Astrocyte of the hippocampus (primary cell): ENCODE measurements at places on chromosomes 4 and X.

GRCh38 chr4:148030193-148030873 is 298.4 kb downstream of the ARHGAP10 start:
- DNase-seq, result no peak

- DNase-seq, result no peak
These were observed 23.4 kb upstream of the ACSL1 start for GRCh38 chr4:184849185-184849584.

DNA sequence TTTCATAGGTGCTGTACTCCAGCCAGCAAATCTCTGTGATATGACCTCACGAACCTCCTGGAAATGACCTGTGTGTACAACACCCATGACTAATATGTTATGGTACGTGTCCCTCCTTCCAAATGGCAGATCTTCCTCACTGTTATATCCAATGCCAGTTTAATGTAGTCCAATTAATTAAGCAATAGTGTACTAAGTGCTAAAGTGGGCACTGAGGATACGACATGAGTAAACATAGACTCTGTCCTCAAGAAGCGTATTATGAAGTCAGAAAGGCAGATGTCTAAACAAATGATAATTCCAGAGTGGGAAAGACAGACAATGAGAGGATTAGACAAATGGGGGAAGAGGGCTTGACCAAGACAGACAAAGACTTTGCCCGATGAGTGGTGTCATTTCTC is 33.9 kb downstream of the GPRIN3 start:
- no peak for DNase-seq

GRCh38 chr4:29770627-29771026 is 949.5 kb upstream of the PCDH7 start:
- peak; percentile 0 for DNase-seq

DNA sequence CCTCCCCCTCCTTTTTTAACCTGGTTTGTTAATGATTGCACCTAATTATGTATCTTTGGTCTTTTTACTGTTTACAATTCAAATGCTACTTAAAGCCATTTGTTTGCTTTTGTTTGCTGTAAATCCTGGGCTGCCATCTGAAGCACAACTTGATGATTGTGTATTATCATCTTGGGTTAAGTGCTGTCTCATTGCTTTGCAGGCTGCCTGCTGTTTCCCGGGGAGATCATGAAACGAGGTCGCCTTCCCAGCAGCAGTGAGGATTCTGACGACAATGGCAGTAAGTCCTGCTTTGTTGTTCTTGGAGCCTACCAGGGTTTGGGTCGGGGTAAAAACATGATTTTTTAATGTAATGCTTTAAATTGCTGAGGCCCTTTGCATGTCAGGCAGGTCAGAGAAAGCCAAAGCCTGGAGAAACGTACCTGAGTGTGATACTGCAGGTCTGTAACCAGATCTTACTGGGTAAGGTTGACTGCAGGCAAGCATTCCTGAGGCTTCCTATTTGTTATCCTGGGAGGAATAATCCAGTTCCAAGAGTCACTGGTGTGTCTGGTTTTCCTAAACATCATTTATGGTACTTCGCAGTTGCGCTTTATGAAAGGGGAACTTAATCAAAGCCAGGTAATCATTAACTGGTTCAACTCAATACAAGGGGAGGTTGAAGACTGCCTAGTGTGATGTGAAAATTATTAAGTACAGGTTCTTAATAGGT is 22.2 kb downstream of the JADE1 start:
- peak; percentile 55 for DNase-seq

DNA sequence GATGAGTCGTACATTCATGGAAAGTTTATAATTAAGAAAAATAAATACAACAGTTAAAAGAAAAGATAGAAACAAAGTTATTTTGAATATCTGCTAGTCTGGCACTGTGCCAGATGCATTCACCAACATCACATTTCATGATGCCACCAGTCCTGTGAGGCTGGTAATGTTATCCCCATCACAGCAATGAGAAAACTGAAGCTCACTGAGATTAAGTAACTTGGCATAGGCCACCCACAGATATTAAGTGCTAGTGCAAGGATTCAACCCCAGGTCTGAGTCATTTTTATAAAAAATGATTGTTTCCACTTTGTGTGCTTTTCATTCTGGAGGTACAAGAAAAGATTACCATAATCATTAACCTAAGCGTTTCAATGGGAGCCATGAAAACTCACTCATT is 65.0 kb upstream of the IL15 start:
- peak; percentile 9 for DNase-seq

DNA sequence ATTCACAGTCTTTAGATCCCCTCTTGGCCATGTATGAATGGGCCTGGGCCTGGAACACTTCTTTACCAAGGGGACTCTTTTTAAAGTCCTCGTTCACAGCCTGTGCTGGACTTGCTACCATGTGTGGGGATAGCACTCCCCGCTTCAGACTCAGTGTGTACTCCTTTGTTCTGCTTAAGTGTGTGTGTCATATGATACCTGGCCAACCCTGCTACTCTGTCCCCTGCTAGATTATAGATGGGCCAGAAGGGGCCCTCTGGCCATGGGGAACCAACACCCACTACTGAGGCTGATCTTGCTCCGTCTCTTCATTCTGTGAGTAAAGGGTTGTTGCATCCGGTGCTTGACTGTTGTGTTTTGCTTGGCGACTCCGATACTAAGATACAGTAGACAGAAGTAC is 8.0 kb downstream of the CCDC110 start:
- DNase-seq, result no peak

DNA sequence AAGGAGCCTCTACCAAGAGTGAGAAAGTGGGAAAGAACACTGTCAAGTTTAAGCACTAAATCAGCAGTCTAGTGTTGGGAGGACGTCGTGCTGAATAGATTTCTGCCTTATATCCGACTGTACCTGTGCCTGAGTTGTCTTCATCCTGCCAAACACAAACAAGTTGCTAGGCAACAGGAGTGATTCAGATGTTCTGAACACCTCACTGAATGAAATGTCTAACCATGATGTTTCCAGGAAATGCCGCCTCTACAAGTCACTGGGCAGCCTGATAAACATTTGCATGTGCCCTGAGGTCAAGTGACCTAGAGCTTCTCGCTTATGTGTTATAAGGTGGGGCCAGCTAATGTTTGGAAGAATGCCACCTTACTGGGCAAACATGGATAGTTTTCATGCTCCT is 37.9 kb downstream of the SGMS2 start:
- peak; percentile 79 for DNase-seq

DNA sequence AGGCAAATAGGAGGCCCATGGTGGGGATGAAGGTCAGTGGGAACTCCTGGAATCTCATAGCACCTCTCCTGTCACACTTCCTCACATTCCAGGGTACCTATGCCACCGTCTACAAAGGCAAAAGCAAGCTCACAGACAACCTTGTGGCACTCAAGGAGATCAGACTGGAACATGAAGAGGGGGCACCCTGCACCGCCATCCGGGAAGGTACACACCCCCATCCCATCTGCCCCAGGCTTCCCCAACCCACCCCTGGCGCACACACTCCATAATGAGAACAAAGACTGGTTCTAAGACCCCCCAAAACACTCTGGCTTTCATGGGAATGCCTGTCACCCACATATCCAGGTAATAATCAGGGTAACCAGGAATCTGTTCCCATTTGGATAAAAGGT is 6.4 kb downstream of the CDK16 start:
- DNase-seq, result no peak

DNA sequence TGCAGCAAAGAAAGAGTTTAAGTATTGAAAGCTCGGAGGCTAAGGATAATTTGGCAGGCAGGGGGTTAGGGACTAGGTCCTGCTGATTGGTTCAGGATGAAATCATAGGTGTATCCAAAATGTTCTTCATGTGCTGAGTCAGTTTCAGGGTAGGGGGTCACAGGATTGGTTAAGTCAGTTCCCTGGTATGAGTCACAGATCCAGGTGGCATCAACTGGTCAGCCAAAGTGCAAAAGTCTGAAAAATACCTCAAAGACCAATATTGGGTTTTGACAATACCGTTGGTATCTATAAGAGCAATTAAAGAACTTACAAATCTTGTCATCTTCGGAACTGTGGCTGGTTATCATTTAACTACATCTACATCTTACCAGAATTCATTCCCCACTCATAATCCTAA is 25.6 kb upstream of the PRDM8 start:
- no peak for DNase-seq

DNA sequence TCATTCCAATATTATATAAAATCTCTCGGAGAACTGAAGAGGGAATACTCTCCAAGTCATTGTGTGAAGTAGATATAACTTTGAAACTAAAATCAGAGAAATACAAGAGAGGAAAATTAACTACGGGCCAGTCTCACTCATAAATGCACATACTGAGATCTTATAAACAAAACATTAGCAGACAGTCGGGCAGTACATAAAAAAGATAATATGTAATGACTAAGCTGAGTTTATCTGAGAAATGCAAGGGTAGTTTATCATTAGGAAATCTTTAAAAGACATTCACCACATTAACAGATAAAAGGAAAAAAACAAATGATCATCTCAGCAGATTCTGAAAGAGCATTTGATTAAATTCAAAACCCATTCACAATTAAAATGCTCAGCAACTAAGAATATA is 116.7 kb downstream of the NYX start:
- DNase-seq, result no peak

GRCh38 chr4:87037671-87038334 is 103.0 kb downstream of the AFF1 start:
- DNase-seq, result no peak

GRCh38 chr4:20432088-20432487 is 180.4 kb downstream of the SLIT2 start:
- peak; percentile 44 for DNase-seq

- no peak for DNase-seq
These were observed at the start of gene IL3RA for GRCh38 chrX:1336331-1336943. Gene IL3RA, plus strand, starts transcription at chrX:1336785. Its CDS starts 4,981 bp downstream, at chrX:1341766.

DNA sequence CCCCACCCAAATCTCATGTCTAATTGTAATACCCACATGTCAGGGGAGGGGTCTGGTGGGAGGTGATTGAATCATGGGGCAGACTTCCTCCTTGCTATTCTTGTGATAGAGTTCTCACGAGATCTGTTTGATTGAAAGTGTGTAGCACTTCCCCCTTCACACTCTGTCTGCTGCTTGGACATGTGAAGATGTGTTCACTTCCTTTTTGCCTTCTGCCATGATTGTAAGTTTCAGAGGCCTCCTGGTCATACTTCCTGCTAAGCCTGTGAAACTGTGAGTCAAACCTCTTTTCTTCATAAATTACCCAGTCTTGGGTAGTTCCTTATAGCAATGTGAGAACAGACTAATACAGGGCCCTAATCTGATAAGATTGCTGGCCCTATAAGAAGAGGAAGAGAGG is 1514.8 kb downstream of the RPA4 start:
- DNase-seq, result no peak

- DNase-seq, result peak; percentile 76
These were observed at the start of gene BEX2 for GRCh38 chrX:103310555-103311398. Gene BEX2, minus strand, starts transcription at chrX:103310990. Its CDS starts 1,014 bp downstream, at chrX:103309976.

DNA sequence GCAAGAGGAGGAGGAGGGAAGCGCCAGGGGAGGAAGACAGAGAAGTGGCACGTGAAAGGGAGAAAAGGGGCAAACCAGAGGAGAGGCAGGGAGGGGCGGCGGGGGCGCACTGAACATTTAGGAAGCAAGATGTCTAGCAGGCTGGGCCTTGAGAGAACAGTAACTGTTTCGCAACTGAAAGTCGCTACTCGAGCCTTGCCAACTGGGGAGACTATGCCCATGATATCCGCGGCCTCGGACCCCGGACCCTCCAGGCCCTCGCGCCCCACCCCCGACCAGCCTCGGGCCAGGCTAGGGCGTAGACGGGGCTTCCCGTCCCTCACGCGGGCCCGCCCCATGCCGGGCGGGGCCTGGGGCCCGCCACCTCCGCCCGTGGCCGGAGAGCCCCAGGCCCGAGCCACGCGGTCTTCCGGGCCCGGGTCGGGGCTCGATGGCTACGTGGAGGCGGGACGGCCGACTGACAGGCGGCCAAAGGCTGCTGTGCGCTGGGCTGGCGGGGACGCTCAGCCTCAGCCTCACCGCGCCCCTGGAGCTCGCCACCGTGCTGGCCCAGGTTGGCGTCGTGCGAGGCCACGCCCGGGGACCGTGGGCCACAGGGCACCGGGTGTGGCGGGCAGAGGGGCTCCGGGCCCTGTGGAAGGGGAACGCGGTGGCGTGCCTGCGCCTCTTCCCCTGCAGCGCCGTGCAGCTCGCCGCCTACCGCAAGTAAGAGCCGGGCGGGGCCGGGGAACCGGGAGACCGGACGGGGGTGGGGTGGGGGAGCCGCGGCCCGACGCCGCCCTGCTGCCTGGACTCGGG is at the start of gene SLC25A43:
Gene SLC25A43 (plus strand): TSS at position 363 of the 798 bp plus-strand sequence. CDS start 68 bp downstream, at position 431.
- peak; percentile 56 for DNase-seq

- DNase-seq, result no peak
These were observed 911 bp upstream of the GPR50 start for GRCh38 chrX:151175283-151176062.

- DNase-seq, result no peak
These were observed 228.4 kb upstream of the EMCN start for GRCh38 chr4:100746141-100746739.

GRCh38 chr4:140174543-140174942 is 20.6 kb upstream of the MAML3 start:
- DNase-seq, result no peak

GRCh38 chrX:77935886-77936285 is 25.4 kb downstream of the ATP7A start:
- DNase-seq, result no peak

DNA sequence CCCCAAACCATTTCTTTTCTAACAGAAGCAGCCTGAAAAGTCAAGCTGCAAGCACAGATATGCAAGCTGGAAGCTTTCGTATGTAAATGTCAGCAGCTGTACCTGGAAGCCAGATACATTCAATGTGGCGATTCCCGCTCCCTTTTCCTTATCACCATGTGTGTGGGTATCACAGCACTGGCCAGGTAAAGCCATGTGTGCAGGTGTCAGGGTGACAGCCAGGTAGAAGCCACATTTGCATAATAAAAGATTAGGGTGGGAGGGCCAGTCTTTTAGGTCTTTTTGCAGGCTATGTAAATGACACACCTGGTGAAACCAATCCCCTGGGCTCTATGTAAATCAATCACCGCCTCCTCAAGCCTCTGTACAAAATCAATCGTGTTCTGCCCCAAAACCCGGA is 50.1 kb downstream of the RXFP1 start:
- no peak for DNase-seq

DNA sequence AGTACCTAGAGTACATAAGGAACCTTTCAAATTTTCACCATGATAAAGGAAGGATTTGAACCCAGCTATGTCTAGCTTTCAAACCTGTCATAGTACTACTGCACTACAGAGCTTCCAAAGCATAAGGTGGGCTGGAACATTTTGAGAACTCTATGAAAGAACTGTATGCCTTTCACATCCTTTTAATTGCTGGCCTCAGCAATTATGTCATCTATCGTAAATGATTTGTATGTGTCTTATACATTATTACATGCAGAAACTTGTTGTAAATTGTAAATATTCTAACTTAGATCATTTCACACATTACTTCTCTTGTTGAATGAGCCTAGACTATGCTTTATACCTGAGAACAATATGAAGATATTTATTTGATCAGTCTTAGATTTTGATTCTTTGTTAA is 220.7 kb downstream of the HEPH start:
- DNase-seq, result no peak

GRCh38 chr4:176845636-176846035 is 52.9 kb upstream of the VEGFC start:
- no peak for DNase-seq
